Activated T-cell treated with anti-CD3 and anti-CD28 coated beads, Interleukin-2, amount 50 U/mL, for 48 hours (primary cell): ENCODE measurements at places on chromosomes 1 and 21.

DNA sequence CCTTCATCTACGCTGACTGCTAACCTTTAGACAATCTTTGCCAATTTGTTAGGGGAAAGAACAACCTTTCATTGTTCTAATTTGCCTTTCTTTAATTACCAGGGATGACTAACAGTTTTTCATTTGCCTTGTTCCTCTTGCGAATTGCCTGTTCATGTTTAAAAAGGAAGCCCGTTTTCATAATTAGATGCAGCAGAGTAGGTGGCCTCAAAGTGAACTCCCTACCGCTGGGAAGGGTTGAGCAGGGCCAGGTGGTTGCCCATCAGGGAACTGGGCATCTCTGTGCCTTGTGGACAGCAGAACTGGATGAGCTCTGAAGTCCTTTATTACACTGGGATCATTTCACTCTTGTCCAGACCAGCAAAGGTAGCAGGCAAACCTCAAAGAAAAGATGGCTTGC, 59.0 kb downstream of the HIVEP3 start:
- DNase-seq: no peak

DNA sequence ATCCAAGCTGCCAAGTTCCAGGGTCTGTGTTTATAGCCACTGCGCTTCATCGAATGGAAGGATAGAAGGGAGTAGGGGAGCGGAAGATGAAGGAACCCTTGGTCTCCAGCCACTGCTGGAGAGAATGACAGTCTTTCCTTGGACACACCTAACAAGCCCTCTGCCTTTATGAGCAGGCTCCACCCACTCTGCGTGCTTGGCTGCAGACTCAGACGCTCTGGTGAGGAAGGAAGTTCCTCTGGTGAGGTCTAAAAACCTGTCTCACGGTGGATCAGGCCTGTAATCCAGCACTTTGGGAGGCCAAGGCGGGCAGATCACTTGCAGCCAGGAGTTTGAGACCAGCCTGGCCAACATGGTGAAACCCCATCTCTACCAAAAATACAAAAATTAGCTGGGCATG, 55.4 kb downstream of the MATN1 start:
- DNase-seq: no peak

GRCh38 chr1:89594096-89594740, 38.7 kb upstream of the LRRC8C start:
- DNase-seq: no peak

GRCh38 chr1:20404466-20404865, 81.5 kb downstream of the CAMK2N1 start:
- no peak for DNase-seq

DNA sequence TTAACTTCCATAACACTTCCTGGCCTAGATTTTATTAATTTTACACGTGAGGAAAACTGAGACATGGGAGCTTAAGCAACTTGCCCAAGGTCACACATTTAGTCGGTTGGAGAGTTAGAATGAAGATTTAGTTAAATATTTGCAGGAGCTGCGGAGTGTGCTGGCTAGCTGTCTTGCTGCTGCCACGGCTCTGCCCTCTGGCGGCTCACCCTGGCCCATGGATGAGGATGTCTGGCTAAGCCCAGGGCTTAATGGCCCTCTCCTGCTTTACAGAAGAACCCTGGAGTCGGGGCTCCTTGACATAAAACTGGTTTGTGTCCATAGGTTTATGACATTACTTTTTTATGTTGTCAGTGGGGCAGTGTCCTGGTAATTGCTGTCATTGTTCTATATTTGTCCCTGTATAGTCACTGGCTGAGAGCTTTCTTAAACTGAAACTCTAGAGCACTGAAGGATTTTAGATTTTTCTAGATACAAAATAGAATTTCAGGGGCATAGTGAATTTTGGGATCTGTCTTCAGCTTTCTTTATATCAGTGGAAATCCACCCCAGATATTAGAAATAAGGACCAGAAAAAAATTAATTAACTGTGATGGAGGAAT, 88.9 kb upstream of the WLS start:
- DNase-seq: no peak

DNA sequence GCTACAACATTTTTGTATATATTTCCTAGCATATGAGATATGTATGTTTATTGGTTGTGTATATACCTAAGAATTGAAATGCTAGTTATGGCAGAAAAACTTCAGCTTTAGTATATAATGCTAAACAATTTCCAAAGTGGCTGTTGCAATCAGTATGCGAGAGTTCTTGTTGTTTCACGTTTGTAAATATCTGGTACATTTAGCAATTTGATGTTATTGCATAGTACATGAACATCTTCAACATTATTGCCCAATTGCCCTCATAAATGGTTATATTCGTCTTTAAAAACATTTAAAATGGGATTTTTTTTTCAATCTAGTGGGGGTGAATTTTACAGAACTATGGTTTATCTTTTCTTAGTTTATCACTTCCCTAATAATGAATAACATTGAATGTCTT, 86.2 kb upstream of the HP1BP3 start:
- no peak for DNase-seq

DNA sequence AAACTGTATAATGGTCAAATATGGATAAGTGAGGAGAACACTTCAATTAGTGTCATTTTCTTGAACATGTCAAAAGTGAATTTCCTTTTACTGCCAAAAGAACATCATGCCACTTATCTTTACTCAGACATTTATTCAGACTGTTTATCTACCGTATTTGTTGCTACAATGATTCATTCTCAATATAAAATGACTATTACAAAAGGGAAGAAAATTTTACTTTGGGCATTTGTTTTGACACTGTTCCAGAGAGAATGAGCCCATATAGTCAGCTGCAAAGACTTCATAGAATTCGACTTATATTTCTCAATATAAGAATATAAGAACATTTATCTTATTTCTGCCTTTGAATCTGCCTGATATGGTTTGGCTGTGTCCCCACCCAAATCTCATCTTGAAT, 1699.1 kb downstream of the BRINP3 start:
- DNase-seq: no peak
